M059J (cell line): ENCODE measurements at places on chromosomes 2 and 18. TPM values are rescaled to one million over a fixed set of nuclear protein-coding genes. Genes with fewer than 3 reads are reported as not detected.
A peak's percentile ranks its signal among the peaks of the same experiment; 100 is the strongest.

GRCh38 chr2:141968433-141968832 lies 162.4 kb downstream of the LRP1B start:
- DNase-seq = peak; percentile 1

DNA sequence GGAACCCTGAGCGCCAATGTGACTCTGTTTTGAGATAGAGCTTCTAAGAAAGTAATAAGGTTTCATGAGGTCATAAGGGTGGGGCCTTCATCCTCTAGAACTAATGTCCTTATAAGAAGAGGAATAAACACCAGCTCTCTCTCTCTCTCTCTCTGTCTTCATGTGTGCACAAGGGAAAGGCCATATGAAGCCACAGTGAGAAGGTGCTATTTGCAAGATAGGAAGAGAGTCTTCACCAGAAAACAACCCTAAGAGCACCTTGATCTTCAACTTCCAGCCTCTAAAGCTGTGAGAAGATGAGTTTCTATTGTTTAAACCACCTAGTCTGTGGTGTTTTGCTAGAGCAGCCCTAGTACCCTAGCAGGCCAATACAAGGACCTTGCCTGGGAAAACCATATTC lies 55.8 kb downstream of the DOCK10 start:
- no peak for DNase-seq

GRCh38 chr2:231644426-231644825 lies 51.8 kb downstream of the TEX44 start:
- DNase-seq = no peak

DNA sequence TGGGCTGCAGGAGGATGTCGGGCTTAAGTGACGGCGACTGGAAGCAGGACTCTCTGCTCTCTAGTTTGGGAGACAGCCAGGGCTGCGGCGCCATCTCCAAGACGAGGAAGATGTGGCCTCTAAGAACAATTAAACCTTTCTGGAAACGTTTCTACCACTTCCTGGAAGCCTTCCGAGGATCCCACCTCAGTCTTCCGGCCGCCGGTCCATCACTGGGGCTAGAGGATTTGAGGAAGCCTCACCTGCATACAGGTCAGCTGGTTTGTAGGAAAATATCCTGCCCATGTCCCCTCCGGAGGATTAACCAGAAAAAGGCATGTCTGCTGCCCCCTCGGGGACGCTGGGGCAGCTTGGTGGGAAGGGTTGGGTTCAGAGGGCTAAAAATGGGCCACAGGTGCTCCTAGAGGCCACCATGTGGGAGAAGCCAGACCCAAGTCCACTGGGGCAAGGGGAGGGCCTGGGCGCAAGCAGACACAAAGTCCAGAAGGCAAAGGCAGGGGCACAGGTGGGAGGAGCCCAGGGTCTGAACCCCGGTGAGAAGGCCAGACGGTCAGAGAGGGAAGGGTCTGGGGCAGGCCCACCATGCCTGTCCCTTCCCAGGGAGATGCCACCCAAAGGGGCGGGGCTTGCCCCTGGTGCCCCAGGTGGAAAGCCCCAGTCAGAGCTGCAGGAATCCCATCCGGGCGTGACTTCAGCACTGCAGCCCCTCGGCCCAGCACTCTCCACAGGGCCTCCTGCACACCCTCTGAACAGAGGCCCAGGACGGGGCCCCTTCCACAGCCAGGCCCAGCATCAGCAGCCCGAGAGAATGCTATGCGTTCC lies 82.2 kb upstream of the ID2 start:
- no peak for DNase-seq

GRCh38 chr18:61948846-61949438 lies 56.1 kb upstream of the RNF152 start:
- no peak for DNase-seq

SPDYA gene
- 0.12 and 0.37 TPM in 2 replicates for total RNA-seq

IL1B gene
- 2.6 and 4.2 TPM in 2 replicates for total RNA-seq

- no peak for DNase-seq
These were observed 3.3 kb upstream of the NETO1 start for GRCh38 chr18:72871091-72871490.

- DNase-seq = no peak
These were observed 29.9 kb downstream of the HDLBP start for GRCh38 chr2:241285596-241285995.

DNA sequence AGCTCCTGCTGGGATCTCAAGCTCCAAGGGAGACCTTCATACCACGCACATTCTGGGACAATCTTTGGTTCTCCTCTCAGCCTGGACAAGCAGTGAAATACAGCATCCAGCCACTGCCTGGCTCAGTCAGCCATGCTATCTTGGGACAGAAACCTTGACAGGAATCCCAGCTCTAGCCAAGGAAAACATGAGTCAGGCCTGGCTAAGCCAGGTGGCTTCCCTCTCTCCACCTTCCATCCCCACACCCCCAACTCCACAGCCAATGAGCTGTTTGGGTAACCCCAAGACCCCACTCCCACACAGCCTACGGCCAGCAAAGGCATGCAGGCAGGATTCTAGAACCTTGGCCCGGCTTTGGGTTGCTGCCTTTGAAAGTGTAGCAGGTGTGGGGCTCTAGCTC lies 64.9 kb downstream of the MCFD2 start:
- peak; percentile 97 for DNase-seq

CFAP65 gene
- total RNA-seq = not detected in 2 replicates

TACR1 gene
- total RNA-seq = 0.22 and 0.25 TPM in 2 replicates

- no peak for DNase-seq
These were observed 45.6 kb downstream of the RNU4ATAC start for GRCh38 chr2:121576263-121576662.

DNA sequence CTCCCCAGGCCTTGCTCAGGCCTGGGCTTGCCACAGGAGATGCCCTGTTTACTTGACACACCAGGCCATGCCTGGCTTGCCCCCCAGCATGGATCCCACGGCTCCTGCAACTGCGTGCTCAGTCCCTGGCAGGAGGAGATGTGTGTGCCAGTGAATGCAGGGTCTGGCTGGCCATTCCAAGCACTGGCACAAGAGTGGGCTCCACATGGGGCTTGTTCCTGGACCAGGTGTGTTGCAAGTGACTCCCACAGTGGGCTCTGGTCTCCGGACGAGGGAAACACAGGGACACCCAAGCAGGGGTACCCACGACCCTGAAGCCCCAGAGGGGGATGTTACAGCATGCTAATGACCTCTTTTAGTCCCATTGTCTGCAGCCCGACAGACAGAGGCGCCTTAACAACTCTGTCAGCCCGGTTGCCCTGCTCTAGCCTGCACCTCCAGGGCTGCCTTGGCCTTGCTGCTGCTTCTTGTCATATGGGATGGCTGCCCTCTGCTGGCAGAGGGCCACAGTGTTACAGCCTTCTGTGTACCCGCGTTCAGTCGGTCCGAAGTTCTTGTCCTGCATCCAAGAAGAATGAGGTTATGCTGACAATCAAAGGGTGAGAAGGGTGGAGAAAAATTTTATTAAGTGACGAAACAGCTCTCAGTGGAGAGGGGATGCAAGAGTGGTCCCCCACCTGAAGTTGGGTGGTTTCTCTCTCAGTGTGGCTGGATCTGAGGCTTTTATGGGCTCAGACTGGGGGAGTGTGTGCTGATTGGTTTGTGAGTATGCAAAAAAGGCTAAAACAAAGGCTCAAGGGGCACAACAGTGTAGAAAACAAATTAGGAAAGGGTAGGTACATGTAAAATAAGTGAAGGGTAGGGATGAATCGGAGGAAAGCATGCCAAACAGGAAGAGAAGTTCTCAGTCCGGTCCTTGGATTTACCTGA lies 180.4 kb downstream of the MBD5 start:
- peak; percentile 18 for DNase-seq

DNA sequence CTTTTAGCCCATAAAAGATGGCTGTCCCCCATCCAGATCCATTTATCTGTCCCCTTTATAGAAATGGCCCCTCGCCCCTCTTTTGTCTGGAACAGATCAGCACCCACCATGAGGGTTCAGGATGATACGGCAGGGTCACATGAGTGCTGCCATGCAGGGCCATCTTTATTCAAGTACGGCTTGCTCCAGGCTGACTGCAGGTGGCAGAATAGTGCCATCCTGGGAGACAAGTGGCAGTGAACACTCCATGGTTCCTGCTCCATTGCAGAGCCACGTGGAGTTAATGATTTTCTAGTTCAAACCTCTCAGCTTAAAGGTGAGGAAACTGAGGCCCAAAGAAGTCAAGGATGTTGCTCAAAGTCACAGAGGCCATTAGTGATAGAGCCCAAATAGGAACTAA lies 180.6 kb downstream of the CLIP4 start:
- DNase-seq = peak; percentile 31

GRCh38 chr2:149656996-149657395 lies 69.4 kb upstream of the MMADHC start:
- no peak for DNase-seq

GRCh38 chr18:63187791-63188460 lies 131.6 kb downstream of the BCL2 start:
- DNase-seq = no peak

DNA sequence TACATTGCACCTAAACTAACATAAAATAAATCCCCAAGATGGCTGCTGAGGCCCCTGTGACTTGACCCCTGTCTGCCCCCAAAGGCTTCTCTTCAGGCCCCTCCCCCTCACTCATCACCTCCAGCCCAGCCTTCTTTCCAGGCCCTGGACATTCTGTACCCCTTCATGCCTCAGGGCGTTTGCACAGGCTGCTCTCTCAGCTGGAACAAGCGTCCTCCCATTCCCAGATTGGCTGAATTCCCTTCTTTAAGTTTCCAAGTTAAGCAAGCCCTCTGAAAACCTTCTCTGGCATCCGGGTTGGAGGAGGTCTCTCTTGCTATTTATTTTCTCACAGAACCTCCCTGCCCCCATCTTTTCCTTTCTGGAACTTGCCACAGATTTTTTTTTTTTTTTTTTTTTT lies 165.2 kb upstream of the BCL2L11 start:
- DNase-seq = no peak

GRCh38 chr2:170530803-170531564 lies 184.2 kb upstream of the SP5 start:
- DNase-seq = no peak

DNA sequence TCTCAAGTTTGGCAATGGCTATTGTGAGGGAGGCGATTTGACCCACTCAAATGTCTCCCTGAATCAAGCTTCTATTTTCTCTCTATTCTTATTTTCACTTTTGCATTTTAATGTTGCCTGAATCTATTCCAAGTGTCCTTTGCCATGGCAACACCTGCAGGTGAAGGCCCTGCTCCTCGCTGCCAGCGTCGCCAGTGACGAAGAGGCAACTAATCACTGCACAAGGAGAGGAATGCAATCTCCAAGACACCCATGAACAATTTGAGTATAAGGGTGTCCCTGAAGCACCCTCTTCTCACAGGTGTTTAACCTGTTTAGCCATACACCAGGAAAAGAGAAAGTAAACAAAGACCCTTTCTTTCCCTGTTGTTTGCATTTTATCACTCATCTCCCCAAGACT lies 165.6 kb upstream of the VRK2 start:
- DNase-seq = no peak

- peak; percentile 9 for DNase-seq
These were observed 13.8 kb upstream of the KCNF1 start for GRCh38 chr2:10897956-10898355.

IRS1 gene
- total RNA-seq = 12.6 and 13.3 TPM in 2 replicates

DNA sequence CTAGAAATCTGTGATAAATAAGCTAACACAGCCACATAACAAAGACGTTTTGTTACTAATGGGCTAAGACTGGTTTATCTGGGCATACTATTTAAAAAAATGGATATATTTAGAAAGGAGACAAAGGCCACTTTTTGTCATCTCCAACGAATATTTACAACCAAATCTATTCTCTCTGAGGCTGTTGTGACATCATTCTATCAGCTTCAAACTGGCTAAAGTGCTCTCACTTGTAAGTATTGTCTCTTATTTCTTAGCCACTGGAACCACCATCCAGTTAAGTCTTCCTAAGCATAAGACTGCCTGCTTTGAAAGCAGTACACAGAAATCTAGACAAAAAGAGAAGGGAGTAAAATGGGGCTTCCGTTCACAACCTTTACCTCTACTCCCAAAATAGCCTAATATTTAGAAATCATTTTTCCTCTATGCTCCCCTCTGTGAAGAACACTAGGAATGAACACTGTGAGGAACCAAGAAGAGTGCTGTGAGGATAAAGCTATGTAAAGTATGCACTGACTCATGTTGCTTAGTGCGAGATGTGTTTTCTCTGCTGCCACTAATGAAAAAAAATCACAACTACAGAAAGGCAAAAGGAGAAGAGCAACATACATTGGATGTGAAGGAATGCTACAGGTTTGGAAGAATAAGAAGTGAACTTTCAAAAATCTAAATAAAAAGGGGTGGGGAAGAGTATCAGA lies 264.1 kb downstream of the EXOC6B start:
- peak; percentile 68 for DNase-seq

MOGAT1 gene
- total RNA-seq = not detected in 2 replicates

GRCh38 chr2:85560812-85561279 lies 447 bp downstream of the GGCX start:
- DNase-seq = no peak

GRCh38 chr2:135074216-135074615 lies 22.1 kb downstream of the RAB3GAP1 start:
- no peak for DNase-seq

DNA sequence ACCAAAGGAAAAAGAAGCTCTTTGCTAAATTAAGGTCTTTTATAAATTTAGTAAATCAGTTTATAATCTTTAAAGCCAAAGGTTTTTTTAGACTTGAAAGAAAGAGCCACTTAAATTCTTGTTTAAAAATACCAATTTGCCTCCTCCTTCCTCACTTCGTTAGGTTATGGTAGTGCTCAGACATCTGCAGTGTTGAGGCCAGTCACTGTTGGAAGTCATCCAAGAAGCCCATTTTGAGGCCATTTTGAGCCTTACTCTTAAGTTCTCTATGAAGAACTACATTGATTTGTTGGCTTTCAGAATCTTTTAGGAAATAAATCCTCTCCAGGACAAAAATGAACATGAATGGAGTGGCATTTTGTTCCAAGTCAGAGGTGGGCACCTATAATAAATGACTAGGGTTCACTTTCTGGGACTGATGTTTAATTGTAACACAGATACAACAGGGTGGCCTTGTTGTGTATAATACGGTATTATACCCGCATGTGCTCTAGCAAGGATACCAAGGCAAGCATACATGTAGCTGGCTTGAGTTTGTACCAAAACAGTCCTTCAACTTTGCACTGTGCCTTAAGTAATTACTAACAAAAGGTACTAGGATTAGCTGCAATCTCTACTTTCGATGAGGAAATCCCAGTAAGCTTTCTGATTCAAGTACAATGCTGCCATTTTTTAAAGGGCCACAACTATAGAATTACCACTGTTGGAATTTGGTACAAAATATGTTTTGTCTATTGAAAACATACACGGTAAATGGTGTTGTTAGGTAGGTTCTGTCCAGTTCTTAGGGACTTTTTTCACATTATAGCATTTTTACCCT lies 22.8 kb downstream of the SLC66A3 start:
- DNase-seq = peak; percentile 15

- peak; percentile 18 for DNase-seq
These were observed 35.8 kb downstream of the PID1 start for GRCh38 chr2:229235131-229235914.

GRCh38 chr2:237625216-237625705 lies 2.1 kb upstream of the LRRFIP1 start:
- DNase-seq = no peak
